ENCODE measurements at places on chromosomes 1 and 21.

DNA sequence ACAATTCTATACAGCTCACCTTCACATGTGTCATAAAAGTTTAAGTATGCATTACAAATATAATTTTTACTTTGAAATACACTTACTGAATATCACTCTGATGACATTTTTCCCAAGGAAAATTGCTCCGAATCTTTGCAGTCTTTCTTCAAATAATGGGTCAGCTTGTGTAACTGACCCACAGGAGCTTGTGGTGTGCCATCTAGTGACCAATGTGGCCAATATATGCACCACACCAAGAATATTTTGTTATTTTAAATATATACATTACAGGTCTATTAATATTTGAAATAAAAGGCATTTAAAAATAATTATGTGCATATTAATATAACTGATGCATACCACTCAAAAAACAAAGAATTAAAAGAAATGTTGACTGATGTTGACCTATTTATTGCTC is 271.4 kb downstream of the TBX15 start:
- no peak for DNase-seq

DNA sequence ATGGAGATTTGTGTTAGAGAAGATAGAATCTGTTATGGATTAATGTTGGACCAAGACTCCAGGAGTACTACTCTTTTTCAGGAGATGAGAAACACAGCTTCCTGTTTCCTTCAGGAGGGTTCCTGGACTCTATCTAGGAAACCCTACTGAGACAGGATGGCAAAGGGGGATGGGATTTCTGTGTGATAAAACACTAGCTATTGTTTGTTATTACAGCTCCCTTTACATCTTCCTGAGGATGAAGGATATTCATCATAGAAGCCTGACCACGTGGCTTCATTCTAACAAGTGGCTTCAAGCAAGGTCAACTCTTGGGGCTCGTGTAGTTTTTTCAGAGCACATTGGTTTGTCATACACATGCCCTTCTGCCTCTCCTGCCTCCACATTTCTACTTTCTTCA is 33.3 kb downstream of the RGL1 start:
- no peak for DNase-seq

DNA sequence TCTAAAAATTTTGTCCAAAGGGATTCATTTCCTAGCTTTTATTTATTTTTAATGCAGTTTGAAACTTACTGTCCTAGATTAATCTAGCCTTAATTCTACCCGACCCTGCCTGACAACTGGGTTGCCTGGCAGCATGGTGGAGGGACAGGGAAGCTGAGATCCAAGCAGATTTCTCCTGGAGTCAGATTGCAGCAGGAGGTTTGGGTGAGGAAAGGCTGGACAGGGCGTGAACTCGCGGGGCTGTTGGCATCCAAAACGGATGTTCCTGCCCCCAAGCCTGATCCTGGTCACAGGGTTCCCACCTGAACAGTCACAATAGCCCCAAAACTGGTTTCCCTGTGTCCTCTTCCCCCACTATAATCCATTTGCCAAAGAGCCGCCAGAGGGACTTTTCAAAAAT is 23.2 kb downstream of the TCEA3 start:
- DNase-seq = no peak

GRCh38 chr1:180969434-180969833 is 53.2 kb downstream of the STX6 start:
- no peak for DNase-seq

DNA sequence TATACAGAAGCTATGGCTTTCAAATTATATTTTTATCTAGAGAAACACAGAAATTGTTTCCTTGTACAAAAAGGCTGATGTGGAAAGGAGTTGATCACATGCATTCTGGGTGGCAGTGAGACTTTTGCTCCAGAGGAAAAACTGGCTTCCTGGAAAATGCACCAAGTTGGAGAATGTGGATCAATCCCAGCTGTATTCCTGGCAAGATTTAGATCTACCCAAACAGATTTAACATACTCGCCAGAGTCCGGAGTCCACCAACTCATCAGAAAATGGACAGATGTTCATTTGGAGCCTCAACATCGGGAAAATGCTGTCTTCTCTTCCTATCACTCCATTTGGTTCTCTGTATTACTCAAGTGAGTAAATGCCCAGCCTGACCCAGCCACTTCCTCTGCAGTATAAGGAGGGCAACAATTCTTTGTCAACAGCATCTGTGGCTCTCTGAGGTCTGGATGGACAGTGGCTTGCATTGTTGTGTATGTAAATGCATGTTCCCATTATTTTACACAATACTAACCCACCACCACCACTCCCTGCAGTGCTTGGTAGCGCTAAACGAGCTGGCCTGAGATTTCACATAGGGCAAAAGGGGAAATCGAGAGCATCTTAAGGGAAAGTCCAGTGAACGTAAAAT is 226.2 kb upstream of the IRF2BP2 start:
- no peak for DNase-seq

DNA sequence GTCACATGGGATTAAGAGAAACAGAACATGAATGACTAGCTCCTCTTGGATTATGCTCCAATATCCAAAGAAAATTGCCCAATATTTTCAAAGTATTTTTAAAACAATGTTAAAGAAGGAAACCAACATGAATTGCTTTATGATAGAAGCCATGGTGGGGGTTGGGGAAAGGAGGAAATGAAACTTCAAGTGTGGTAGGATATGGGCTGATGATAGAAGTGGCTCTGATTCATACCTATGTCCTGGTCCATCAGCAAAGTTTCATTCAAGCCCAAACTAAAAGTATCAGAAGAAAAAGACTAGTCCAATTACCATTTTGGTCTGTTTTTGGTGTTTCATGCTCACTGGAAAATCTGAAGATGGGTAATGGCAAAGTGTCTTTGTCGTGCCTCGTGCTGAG is 104.2 kb upstream of the PROX1 start:
- DNase-seq = no peak

GRCh38 chr1:159315381-159315780 is 13.2 kb downstream of the FCER1A start:
- no peak for DNase-seq

DNA sequence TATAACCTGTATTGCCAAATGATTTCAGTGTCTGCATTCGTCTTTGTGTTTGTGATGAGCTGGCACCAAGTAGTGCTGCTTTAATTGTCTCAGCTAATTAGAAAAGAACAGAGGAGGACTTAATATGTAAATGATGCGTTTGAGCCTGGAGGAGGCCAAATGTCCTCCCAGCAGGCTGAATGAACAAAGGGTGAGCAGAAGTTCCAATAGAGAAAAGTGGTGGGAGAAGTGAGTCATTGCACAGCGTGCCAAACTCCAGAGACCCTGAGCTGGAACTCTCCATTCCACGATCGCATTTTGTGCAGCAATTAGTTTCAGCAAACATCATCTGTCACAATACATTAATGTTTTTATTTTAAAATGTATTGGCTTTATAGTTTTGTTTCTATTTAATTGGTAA is 17.9 kb downstream of the ETV3L start:
- no peak for DNase-seq

DNA sequence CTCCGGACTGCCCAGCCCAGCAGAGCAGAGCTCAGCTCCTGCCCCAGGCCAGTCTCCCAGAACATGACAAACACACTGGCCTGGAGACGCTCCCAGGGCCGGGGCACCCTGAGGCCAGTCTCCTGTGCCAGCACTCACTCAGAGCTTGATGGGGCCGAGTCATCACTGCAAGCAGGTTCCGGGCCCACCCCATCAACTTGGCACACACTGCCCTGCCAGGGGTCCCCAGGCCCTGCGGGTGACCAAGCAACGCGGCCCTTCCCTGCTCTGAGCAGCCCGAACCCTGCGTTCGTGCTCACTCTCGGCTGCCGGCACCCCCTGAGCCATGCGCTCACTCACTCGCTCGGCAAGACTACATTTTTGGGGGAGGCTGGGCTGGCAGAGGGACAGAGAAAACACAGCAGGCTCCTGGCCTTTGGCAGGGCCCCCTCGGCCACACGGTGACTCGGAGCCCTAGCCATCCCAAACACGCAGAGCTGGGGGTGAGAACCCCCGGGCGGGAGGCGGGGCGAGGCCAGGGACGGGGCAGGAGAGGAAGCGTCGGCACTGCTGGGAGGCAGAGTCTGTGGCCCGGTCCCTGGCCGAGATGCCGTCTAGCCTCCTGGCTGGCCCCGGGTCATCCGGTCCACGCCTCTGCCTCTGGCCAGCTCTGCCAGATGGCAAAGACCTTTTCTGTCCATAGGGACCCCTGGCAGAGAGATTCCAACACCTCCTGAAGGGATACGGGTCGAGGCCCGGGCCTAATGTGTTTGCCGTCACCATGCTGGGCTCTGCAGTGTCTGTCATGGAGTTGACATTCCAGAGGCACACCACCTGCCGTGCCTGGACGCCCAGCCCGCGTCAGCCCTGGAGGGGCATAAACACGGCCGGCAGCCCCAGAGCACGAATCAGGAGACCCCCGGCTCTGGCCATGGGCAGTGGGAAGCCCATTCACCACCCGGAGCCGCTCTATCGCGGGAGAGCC is 68.0 kb downstream of the MEGF6 start:
- no peak for DNase-seq

- DNase-seq = no peak
Observed at GRCh38 chr1:174266476-174266875, 107.2 kb downstream of the RABGAP1L start.

GRCh38 chr21:35810431-35810970 is 249.8 kb downstream of the SETD4 start:
- DNase-seq = no peak

- no peak for DNase-seq
Observed at GRCh38 chr1:163248064-163248463, 45.3 kb upstream of the RGS5 start.

DNA sequence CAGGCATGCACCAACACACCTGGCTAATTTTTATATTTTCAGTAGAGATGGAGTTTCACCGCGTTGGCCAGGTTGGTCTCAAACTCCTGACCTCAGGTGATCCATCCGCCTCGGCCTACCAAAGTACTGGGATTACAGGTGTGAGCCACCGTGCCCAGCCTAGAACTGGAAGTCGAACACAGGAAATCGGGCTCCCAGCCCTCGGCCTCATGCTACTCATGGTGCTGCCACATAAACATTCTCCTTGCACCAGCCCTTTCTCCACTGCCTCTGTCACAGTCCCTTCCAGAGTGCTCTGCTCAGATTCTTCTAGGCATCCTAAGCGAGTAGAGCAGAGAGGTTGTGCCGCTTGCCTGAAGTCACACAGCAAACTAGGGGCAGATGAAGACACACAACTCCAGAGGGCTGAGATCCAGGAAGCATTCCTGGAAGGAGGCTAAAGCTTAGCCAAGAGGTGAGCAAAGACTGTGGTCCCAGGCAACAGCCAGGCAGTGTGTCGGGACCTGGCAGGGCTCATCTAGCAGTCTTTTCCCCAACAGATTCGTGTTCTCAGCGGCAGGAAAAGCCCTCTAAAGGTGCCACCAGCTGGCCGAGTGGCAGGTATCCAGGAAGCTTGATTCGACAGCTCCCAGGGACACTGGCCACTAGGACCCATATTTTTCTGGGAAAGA is 29.6 kb upstream of the NPPB start:
- DNase-seq = no peak

GRCh38 chr21:41446586-41446985 is 20.5 kb downstream of the MX1 start:
- DNase-seq = no peak

- no peak for DNase-seq
Observed at GRCh38 chr1:203754455-203754864, 10.5 kb upstream of the LAX1 start.

GRCh38 chr1:201633811-201634210 is 94.9 kb downstream of the NAV1 start:
- no peak for DNase-seq

GRCh38 chr1:14259191-14259757 is 339.2 kb upstream of the KAZN start:
- no peak for DNase-seq
